ENCODE measurements at places on chromosomes 7 and 10.

DNA sequence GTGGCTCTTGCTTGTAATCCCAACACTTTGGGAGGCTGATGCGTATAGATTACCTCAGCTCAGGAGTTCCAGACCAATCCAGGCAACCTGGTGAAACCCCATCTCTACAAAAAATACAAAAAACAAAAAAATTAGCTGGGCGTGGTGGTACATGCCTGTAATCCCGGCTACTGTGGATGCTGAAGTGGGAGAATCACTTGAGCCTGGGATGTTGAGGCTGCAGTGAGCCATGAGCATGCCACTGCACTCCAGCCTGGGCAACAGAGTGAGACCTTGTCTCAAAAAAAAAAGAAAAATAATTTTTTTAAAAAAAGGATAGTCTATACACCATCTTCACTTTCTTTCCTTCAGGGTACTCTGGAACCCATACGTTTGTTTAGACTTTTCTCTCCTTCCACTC, 6.2 kb downstream of the REEP3 start:
- DNase-seq, result no peak

- no peak for DNase-seq
Observed at GRCh38 chr7:28787106-28787505, 171.0 kb downstream of the TRIL start.

- no peak for DNase-seq
Observed at GRCh38 chr10:32909456-32909855, 48.6 kb downstream of the ITGB1 start.

DNA sequence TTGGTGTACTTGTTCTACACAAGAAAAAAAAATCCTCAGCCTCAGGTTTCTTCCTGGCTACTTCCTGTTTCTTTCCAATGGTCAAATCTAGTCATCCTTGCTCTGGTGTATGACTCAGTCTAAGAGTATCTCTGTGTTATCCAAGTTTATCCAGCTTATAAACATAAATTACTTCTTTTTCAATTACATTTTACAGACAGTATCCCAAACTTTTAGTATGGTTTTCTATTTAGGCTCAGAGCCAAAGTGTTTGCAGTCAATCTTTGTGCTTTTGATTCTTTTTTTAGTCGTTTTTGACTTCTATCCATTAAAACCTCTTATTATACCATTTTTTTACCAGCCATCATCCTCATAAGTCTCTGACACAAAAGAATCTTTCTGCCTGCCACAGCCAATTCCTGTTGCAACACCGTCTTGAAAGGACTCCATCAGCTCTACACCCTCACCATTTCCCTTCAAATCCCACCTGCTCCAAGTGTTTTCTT, 294.6 kb downstream of the PTEN start:
- no peak for DNase-seq

DNA sequence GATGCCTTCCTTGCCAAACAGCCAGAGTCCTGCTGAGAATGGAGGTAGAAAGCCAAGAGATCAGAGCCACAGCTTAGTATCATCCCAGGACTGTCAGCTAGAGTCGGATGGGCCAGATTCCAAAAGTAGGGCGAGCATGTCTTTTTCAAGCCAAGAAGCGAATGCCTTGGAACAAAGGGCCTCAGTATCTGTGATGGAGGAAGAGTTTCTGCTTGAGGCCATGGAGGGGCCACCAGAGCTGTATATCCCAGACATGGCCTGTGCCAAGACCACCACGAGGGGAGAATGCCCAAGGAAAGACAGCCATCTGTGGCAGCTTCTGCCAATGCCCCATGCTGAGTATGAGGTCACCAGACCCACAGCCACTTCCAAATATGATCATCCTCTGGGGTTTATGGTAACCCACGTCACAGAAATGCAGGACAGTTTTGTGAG, 44.3 kb upstream of the PPP1R17 start:
- DNase-seq, result no peak

- DNase-seq, result no peak
Observed at GRCh38 chr10:75335191-75335590, 66.4 kb downstream of the ZNF503 start.

DNA sequence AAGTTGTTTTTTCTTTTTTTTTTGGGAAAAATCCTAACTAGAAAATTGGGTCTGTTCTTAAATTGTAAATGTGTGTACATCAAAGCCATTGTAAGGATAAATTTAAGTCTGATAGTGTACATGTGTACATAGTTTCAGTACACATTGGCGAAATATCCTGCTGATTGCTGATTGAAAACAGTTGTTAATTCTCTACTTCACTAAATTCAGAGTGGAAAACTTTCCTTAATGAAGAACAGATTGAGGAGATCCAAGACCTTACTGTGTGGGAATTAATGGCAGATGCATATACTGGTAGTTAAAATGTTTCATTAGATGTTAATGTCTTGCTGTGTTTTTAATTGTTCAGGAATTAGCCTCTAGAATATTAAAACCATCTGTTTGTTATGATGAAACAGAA, 506.0 kb downstream of the AUTS2 start:
- DNase-seq, result no peak

DNA sequence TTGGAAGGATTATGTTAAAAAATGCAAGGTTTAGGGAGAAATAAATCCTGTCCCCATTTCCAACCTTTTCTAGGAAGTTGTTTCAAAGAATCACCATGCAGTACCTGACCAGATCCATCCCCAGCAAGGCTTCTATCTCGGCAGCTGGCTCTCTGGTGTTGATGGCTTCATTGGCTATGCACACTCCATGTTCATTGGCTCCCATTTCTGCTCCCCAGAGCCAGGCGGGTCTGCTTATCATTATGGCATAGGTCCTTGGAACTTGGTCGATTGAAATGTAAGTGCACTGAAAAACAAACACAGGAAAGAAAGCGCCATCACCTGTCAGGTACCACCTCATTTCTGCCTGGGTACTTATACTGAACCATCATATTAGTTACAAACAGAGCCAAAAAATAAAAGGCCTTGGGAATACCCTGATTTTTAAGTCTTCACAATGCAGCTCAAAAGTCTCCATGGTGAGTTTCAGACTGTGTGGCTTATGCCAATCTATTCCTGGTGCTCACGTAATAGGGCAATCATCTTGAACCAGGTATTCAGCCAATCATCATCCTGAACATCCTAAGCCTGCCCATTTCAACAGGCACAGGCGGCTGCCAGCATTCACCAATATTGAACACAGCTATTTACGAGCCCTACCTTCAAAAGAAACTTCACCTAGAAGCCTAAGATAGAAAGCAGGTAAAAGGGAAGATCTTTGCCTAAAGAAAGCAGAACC, 34.4 kb downstream of the SCRN1 start:
- no peak for DNase-seq

GRCh38 chr7:27636326-27637006, 26.2 kb downstream of the HIBADH start:
- no peak for DNase-seq

DNA sequence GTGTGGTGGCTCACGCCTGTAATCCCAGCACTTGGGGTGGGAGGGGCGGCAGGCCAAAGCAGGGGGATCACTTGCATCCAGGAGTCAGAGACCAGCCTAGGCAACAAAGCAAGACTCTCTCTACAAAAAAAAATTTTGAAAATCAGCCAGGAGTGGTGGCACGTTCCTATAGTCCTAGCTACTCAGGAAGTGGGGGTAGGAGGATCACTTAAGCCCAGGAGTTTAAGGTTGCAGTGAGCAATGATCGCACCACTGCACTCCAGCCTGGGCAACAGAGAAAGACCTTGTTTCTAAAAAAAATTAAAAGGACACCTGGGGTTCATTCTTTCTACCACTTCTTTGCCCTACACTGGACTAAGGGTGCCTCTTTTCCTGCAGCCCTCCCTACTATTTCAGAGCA, 15.1 kb downstream of the WAPL start:
- DNase-seq, result no peak

- DNase-seq, result no peak
Observed at GRCh38 chr10:21084700-21085099, 187.6 kb upstream of the NEBL start.

GRCh38 chr10:2475711-2476217, 591.6 kb upstream of the PFKP start:
- no peak for DNase-seq

GRCh38 chr10:103717341-103718246, 137.8 kb downstream of the SH3PXD2A start:
- DNase-seq, result no peak

DNA sequence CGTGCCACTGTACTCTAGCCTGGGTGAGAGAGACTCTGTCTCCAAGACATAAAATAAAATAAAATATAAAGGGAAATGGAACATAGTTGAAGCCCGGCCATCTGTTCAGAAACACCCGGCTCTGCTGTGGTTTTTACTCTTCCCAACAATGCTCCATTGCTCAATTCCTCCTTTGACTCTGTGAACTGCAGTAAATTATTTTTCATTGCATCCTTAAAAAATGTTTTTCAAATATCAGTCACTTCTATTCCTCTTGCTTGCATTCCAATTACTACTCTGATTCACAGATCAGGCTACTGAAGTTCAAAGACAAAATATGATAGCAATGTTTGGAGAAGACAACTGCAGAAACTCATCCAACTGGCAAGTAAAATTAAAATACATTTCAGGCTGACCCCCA, 983.0 kb downstream of the SORCS1 start:
- DNase-seq, result no peak

- no peak for DNase-seq
Observed at GRCh38 chr10:86061278-86062197, 305.1 kb downstream of the GRID1 start.

Measured in GM18507 (cell line).